ENCODE measurements at places on chromosomes 2 and 18.

GRCh38 chr2:54470266-54470938 is 14.3 kb downstream of the SPTBN1 start:
- DNase-seq: peak; percentile 84

DNA sequence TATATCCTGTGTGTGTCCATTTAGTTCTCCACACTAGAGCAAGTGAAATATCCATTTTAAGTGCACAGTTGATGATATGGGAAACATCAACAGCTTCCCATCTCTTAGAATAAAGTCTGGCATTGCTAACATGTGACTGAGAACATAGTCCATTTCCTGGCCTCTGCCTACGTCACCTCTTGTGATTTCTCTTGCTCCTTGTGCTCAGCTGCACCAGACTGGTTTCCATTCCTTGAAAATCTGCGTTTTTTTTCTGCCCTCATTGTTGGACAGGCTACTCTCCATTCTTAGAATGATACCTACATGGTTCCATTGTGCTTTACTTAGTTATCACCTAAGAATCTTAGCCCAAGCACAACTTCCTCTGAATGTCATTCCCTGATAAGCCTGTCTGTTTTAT is 851.2 kb upstream of the ID2 start:
- no peak for DNase-seq

- DNase-seq: no peak
Observed at GRCh38 chr2:25684577-25685473, 11.4 kb upstream of the DTNB start.

DNA sequence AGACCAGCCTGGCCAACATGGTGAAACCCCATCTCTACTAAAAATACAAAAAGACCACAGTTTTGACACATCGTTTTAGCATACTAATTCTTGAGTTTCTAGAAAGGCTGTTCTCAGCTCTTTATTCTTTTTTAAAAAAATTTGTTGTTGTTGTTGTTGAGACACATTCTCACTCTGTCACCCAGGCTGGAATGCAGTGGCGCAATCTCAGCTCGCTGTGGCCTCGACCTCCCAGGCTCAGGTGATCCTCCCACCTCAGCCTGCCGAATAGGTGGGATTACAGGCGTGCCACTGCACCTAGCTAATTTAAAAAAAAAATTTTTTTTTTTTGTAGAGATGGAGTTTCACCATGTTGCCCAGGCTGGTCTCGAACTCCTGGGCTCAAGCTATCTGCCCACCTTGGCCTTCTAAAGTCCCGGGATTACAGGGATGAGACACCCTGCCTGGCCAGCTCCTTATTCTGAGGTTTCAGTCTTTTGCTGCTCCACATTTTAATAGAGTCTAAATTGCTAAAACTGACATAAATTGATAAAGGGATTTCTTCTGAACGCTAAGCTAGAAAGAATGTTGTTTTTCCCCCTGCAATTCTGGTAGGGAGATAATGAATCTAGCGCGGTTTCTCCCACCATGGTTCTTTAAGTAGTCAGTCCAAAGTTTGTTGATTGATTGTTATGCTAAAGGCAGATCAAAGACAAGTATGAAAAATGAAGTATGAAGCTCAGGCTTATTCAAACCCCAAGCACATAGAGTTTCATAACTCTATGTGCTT is 32.6 kb upstream of the CABLES1 start:
- no peak for DNase-seq

DNA sequence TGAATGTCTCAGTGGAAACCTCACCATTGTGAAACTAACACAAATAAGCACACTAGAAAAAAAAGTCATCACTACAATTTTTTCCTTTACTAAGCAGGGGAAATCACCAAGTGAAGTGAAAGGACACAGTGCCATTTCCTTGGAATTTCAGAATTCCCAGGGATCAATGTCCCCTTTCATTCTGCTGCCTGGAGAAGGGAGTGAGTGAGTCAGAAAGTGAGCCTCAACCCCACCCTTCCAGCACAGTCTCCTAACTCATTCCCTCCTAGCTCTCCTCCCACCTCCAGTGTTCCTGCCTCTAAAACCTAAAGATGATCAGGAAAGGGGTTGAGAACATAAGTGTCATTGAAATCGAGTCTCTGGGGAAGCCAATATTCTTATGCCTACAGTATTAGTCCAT is 608.5 kb downstream of the RNF144A start:
- no peak for DNase-seq

DNA sequence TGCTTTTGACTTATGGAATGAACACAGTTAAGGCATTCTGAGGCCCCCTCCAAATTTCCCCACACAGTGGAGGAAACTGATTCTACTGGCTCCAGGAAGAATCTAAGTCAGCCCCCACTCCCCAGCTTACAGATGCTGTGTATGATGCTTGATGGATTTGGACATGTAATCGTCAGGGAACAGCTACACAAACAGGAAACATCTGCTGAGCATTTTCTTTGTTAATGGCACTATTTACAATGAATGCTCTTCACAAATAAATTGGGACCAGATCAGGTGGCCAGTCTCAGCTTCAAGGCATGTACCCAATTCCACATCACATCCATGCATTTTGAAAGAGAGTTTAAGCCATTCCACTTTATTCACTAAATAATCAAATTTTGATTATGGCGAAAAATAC is 562.3 kb downstream of the SOX11 start:
- no peak for DNase-seq

DNA sequence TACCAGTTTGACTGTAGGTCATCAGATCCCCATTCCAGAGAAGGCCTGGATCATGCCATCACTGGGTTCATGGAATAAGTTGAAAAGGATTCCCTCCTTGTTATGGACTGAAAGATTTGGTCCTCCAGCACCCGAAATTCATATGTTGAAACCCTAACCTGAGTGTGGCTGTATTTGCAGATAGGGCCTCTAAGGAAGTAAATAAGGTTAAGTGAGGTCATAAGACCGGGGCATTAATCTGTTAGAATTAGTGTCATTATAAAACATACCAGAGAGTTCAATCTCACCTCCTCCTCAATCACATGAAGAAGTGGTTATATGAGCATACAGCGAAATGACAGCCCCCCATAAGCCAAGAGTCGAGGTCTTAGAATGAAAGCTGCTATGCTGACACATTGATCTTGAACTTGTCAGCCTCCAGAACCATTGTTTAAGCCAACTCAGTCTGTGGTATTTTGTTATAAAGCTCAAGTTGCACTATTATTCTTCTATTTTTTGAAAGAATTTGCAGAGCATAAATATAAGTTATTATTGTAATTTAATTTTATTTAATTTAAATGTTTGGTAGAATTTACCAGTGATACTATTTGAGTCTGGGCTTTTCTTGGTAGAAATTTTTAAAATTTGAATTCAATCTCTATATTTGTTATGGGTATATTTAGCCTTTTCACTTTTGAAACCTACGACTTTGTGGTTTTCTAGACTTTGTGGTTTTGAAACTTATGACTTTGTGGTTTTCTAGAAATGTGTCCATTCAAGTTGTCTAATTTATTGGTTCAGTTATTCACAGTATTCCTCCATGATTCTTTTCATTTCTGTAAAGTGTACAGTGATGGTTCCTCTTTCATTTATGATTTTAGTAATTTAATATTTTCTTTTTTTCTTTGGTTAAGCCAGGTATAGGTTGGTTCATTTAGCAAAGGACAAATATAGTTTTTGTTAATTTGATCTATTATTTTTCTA is 1206.7 kb upstream of the CDH2 start:
- DNase-seq: no peak

GRCh38 chr2:148554459-148555247 is 89.9 kb upstream of the EPC2 start:
- DNase-seq: peak; percentile 49

GRCh38 chr2:150888337-150888736 is 373.3 kb downstream of the RBM43 start:
- DNase-seq: peak; percentile 66

- no peak for DNase-seq
Observed at GRCh38 chr2:177243476-177243875, 21.1 kb downstream of the NFE2L2 start.

DNA sequence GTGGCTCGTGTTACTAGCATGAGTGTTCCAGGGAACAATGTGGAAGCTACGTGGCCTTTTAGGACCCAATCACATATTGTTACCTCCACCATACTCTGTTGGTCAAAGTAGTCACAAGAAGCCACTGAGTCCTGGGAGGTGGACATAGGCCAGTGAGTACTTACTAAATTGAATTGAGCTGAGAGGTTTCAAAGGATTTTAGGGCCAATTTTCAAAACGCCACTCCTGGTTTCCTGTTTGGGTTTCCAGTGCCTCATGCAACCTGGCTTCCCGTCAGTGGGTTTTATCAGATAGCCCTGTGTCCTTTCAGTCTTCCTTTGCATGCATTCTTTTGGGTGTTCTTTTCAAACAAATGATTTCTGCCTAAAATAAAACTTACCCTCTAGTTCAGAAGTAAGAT is 56.3 kb downstream of the FBLN7 start:
- DNase-seq: no peak

GRCh38 chr2:221170548-221170947 is 401.6 kb downstream of the EPHA4 start:
- DNase-seq: no peak

GRCh38 chr18:74652392-74652988 is 54.8 kb downstream of the ZNF407 start:
- DNase-seq: no peak

DNA sequence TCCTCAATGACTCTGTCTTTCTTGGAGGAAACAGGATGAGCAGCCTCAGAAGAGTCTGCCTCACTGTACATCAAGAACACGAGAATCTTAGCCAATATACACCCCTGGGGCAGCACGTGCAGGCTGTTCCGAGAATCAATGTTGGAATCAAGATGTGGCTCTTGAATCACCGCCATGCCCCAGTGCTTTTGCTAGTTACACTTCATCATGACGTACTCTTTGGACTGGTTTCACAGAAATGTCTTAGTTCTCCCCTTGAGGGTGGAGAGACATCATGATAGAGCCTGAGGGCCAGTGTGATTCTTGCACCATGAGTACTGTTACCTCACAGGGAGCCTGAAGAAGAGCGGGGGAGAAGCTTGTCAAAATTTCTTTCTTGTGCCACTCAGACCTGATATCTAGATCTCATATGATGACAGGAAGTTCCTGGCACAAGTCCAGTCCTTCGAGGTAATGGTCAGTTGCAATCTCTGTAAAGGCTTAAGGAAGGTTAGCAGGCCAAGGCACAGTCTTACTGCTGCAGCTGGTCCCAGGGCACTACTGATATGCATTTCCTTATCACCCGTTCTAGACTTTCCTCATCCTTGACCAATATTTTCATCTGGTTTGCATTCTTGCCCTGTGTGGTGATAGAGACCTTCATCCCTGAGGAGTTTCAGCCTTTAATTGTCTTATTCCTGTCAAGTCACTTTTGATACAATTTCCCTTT is 28.2 kb upstream of the STAT4 start:
- DNase-seq: peak; percentile 93

DNA sequence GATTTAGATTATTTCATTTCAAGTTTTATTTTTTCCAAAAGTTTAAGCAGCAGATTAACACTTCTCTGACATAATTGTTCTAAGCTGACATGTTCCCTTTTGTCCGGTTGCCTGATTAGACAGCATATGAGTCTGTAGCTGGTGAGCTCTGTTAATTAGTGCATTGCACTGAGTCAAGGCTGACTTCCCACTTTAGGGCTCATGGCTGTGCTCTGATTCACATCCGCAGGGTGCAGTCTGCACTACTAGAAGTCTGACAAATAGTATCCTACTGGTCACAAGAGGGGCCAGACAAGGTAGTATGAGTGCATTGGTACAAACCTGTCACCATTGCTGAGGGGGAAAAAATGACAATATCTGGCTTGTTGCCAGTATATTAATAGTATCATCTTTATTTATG is 443.9 kb upstream of the ZNF804A start:
- no peak for DNase-seq

- DNase-seq: no peak
Observed at GRCh38 chr2:135948141-135948540, 37.3 kb downstream of the DARS1 start.

DNA sequence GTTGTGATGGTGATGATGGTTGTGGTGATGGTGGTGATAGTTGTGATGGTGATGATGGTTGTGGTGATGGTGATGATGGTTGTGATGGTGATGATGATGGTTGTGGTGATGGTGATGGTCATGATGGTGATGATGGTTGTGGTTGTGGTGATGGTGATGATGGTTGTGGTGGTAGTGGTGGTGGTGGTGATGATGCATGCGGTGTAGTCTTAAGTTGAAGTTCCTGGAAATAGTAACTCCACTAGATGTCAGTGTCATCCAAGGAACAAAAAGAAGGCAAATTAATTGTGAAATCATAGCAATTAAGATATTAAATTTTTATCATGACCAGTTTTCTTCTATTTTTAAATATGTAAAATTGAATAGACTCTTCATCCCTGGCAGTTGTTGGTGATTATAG is 309.2 kb downstream of the AGAP1 start:
- no peak for DNase-seq

DNA sequence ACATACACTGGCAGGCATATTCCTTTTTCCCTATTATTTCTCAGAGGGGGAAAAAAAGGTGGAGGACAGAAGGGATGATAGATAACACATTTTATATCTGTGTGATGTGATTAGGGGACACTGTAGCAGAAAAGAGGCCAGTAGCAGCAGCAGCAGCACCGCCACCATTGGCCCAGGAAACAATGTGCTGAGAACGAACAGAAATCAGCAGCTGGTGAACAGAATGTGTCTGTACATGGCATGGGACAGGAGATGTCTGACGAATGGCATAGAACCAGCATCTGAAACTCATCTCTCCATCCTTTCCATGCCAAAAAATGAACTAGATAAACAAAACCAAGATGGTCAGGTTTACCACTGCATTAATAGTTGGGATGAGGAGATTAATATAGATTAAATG is 936.1 kb upstream of the ACVR2A start:
- DNase-seq: no peak

DNA sequence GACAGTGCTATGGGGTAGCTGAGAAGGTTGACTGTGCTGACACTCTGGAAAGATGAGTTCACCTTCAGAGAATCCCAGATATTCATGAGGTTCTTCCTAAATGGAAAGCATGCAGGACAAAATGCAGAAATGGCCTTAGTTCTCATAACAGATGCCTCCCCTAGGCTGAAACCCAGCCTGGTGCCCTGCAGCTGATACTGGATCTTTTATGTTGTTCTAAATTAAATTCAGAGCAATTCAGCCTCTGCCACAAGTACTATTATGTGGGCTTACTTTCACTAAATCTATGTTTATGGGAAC is 172.0 kb upstream of the SERPINE2 start:
- DNase-seq: peak; percentile 49

- no peak for DNase-seq
Observed at GRCh38 chr2:95063086-95063958, 37.8 kb downstream of the MAL start.

GRCh38 chr2:169849710-169850109 is 22.5 kb downstream of the UBR3 start:
- DNase-seq: no peak

DNA sequence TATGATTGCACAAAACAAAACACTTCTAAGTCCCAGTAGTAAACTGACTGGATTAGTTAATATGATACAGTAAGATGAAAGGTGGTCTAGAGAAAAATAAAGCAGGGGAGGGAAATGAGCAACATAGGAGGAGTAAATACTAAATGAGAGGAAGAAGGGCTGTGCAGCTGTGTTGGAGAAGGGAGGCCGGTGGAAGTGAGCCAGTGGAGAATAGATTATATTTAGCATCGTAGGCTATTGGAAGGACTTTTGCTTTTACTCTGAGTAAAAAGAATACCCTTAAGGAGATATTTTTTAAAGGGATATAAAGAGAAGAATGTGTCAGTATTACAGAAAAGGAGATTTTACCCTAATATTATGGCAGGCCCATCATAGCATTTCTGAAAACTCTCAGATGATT is 12.7 kb downstream of the WDR75 start:
- DNase-seq: no peak

Measured in NCI-H226 (cell line).